ENCODE measurements at places on chromosomes 4 and X. TPM values are rescaled to one million over a fixed set of nuclear protein-coding genes. Genes with fewer than 3 reads are reported as not detected.

GYG2 gene
- total RNA-seq: 9.3 TPM

RAI2 gene
- total RNA-seq: 2.2 TPM

TCEAL6 gene
- total RNA-seq: not detected

DMRTC1B gene
- total RNA-seq: not detected

KLHL5 gene
- total RNA-seq: 55.9 TPM

CLNK gene
- not detected for total RNA-seq

MAGEA3 gene
- not detected for total RNA-seq

IQSEC2 gene
- total RNA-seq: 12.2 TPM

SSX2B gene
- not detected for total RNA-seq

PRR32 gene
- total RNA-seq: not detected

DCAF4L1 gene
- total RNA-seq: under 0.01 TPM

ASB9 gene
- 2.5 TPM for total RNA-seq

IL2 gene
- total RNA-seq: not detected

RGN gene
- total RNA-seq: 5.2 TPM

TMEM271 gene
- not detected for total RNA-seq

CCNA2 gene
- total RNA-seq: 71.1 TPM

CACNA1F gene
- under 0.01 TPM for total RNA-seq

MSX1 gene
- total RNA-seq: 14.4 TPM

KIF4A gene
- total RNA-seq: 1.3 TPM

SEPSECS gene
- 13.1 TPM for total RNA-seq

SHROOM2 gene
- total RNA-seq: under 0.01 TPM

CFAP99 gene
- not detected for total RNA-seq

SUPT20HL1 gene
- 0.17 TPM for total RNA-seq

HTN1 gene
- total RNA-seq: not detected

GAB3 gene
- 7.3 TPM for total RNA-seq

CXCL11 gene
- total RNA-seq: 0.15 TPM

RTL5 gene
- total RNA-seq: 2.8 TPM

PRDM8 gene
- 9.0 TPM for total RNA-seq

TMEM156 gene
- not detected for total RNA-seq

XPNPEP2 gene
- 5.0 TPM for total RNA-seq

ARAP2 gene
- total RNA-seq: 1.2 TPM

AFP gene
- 0.15 TPM for total RNA-seq

GPRASP2 gene
- total RNA-seq: 27.3 TPM

ZRSR2 gene
- total RNA-seq: 2.5 TPM

DCK gene
- 18.8 TPM for total RNA-seq

KLKB1 gene
- total RNA-seq: not detected

SOWAHB gene
- 0.17 TPM for total RNA-seq

ATP2B3 gene
- not detected for total RNA-seq

NLGN4X gene
- total RNA-seq: under 0.01 TPM

CSN1S1 gene
- not detected for total RNA-seq

PQBP1 gene
- total RNA-seq: 62.5 TPM

MAGEB17 gene
- total RNA-seq: not detected

MEPE gene
- not detected for total RNA-seq

Measured in smooth muscle cell of trachea (primary cell).